SK-N-SH (cell line): ENCODE measurements at places on chromosomes 12 and 14.

DNA sequence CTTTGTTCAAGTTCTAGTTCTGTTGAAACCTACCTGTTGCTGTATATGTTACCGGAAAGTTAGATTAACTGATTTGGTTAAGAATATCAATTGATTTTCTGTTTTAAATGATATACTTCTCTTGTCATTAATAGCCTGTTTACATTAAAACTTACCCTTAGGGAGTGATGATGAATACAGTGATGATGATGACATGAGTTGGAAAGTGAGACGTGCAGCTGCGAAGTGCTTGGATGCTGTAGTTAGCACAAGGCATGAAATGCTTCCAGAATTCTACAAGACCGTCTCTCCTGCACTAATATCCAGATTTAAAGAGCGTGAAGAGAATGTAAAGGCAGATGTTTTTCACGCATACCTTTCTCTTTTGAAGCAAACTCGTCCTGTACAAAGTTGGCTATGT lies 33.0 kb downstream of the CAND1 start:
- no peak overlapping the region for H3K4me3 ChIP-seq
- DNase-seq, result no peak
- H3K27me3 ChIP-seq, result no peaks in the 10 kb centered on the region
- H3K27ac ChIP-seq, result no peak overlapping the region

DNA sequence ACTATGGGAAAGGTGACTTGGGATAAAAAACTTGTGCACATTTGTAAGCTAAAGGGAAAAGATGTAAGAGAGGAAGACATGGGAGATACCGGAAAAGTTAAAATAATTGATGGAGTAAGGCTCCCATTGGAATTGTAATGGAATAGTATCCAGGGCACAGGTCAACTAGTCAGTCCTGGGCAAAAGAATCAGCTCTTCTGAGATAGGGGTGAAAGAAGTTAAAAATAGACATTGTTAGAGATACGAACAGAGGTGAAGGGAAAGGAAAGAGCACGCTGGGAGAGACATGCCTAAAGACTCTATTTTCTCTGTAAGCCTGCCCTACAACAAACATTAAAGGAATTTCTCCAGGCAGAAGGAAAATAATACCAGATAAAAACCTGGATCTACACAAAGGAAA lies 101.6 kb downstream of the SLC41A2 start:
- no peak overlapping the region for H3K27ac ChIP-seq
- H3K4me3 ChIP-seq, result no peak overlapping the region
- H3K36me3 ChIP-seq, result no peaks in the 10 kb centered on the region
- DNase-seq, result no peak

- DNase-seq, result no peak
- no peak overlapping the region; the same call in 1 of the 2 replicates for H3K27ac ChIP-seq
- no peaks in the 10 kb centered on the region for H3K27me3 ChIP-seq
- peaks cover 22% of the 10 kb centered on the region for H3K4me1 ChIP-seq
- H3K4me3 ChIP-seq, result peak overlapping the region; percentile 66
- no peaks in the 10 kb centered on the region for H3K36me3 ChIP-seq
Observed at GRCh38 chr12:2960390-2960956, 1.3 kb downstream of the TEAD4 start.

GRCh38 chr12:41801261-41801660 lies 343.4 kb downstream of the GXYLT1 start:
- no peak overlapping the region for H3K27ac ChIP-seq
- H3K4me3 ChIP-seq, result no peak overlapping the region
- H3K4me1 ChIP-seq, result no peaks in the 10 kb centered on the region; the same call in 1 of the 2 replicates
- no peak for DNase-seq
- no peaks in the 10 kb centered on the region for H3K27me3 ChIP-seq
